Gastrocnemius medialis (tissue), 4 donors: ENCODE measurements at places on chromosomes 13 and 19. TPM values are rescaled to one million over a fixed set of nuclear protein-coding genes. Genes with fewer than 3 reads are reported as not detected.

ATP8B3 gene
- not detected for total RNA-seq

- no peak for DNase-seq
Observed at GRCh38 chr13:79745081-79745480, 264.1 kb downstream of the NDFIP2 start.

GRCh38 chr19:33399745-33400681, 26.5 kb downstream of the CEBPG start:
- DNase-seq = peak; percentile 8

DNA sequence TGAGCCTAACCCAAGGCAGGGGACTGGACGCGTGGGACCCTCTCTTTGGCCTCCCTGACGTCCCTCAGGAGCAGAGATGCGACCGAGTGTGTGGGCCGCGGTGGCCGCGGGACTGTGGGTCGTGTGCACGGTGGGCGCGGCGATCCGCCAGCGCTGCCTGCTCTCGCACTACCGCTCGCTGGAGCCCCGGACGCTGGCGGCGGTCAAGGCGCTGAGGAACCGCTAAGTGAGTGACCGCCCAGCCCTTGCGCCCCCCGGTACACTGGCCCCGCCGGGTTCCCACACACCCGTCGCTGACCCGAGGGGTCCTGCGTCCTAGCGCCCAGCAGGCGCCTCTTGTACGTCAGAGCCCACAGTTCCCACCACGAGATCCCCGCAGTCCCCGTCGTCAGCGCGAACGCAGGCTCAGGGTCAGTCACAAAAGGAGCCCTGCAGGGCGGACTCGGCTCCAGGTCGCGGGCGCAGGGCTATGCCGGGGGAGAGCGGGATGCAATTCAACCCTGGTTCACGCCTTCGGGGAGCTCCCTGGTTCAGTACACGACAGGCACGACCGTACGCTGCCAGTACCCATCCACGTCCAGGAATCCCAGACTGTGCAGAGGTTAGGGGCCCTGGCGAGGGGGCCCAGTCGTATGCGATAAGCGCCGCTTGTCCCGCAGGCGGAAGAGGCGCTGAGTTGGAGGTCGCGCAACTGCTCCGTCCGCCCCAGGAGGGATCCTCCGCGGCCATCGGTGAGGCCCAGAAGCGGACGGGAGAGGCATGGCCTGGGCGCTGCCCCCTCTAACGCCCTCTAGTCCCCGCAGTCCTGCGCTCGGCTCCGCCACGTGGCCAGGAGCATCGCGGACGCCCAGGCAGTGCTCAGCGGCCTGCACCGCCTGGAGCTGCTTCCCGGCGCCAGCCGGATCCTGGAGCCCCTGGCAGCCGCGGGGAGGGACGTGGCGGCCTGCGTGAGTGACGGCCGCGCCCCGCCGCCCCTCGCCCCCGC, 3.6 kb upstream of the IFNL2 start:
- no peak for DNase-seq

- DNase-seq = no peak
Observed at GRCh38 chr13:103547914-103548313, 481.7 kb upstream of the SLC10A2 start.

- no peak for DNase-seq
Observed at GRCh38 chr19:48554385-48555091, 2.6 kb downstream of the SULT2B1 start.

DNA sequence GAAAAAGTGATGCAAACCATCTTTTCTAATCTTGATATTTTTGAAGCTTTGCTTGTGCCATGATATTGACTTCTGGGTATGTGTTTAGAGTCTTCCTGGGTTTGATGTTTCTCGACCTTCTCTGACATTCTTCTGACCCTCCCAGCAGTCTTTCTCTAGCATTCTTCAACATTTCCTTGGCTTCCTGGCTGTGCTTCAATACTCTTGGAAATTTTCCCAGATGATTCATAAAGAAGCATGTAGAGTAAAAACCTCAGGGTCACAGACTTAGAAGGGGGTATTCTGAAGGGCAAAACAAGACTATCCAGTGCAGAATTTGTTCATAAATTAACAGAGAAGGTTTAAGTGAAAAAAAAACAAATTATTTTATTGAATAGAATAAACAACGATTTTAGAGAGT, 946.3 kb upstream of the PCDH9 start:
- no peak for DNase-seq

FBXW9 gene
- 2.5 TPM for total RNA-seq

DNA sequence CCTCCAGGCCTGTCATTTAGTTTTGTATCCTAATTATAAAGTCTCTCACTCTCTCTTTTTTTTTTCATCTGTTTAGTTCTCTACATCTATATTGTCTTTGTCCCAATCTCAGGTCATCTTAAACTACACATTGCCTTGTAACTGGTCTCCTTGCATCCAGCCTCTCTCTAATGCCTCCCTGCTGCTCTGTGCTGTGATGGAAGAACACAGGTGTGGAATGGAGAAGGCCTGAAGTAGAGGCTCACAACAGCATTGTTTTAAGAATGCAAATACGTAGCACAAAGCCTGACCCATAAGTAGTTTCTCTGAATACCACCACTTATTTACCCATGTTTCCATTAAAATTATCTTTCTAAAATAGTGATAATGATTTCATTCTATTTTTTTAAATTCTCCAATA, 108.8 kb upstream of the FRY start:
- no peak for DNase-seq

DNA sequence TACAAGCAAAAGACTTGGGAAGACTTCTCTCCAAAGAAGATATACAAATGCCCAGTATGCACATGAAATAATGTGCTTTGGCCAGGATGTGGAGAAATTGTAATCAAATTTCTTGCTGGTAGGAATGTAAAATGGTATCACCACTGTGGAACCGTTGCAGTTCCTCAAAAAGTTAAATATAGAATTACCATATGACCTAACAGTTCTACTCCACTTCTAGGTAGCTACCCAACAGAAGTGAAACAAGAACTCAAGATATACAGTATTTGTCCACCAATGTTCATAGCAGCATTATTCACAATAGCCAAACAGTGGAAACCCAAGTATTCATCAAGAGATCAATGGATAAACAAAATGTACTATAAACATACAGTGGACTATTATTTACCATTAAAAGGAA, 95.0 kb upstream of the KLF5 start:
- no peak for DNase-seq

- DNase-seq = no peak
Observed at GRCh38 chr13:31159306-31159705, 2.4 kb downstream of the HSPH1 start.

ANGPTL8 gene
- not detected for total RNA-seq

SLITRK5 gene
- total RNA-seq = not detected

RETN gene
- total RNA-seq = not detected

DNA sequence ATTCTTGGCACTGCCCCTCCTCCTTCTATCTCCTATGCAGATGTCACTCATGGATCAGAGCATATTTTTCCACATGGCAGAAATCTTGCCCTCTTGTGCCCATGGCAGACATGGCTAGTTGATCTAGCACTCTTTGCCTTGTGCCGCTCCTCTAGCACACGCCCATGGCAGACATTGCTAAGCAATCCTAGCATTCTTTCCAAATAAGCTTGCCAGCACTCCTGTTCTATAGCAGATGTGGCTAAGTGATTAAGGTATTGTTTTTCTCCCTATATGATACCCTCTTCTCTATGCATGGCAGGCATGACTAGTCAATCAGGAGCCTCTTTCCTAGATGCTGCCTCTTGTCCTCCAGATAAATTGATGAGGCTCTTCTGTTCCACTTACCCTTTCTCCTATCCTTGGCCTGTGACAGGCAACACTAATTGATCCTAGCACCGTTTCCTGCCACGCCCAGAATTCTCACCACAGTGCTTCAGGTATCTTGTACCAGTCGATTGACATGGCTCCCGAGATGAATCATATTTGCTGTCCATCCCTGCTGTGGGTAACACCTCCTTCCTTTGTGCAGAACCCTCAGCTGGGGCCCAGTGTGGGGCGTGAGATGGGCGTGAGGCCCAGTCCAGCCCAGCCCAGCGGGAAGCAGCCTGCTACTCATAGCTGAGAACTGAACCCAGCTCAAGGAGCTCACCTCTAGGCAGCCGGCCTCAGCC, 26.9 kb downstream of the TMED1 start:
- DNase-seq = no peak

DNA sequence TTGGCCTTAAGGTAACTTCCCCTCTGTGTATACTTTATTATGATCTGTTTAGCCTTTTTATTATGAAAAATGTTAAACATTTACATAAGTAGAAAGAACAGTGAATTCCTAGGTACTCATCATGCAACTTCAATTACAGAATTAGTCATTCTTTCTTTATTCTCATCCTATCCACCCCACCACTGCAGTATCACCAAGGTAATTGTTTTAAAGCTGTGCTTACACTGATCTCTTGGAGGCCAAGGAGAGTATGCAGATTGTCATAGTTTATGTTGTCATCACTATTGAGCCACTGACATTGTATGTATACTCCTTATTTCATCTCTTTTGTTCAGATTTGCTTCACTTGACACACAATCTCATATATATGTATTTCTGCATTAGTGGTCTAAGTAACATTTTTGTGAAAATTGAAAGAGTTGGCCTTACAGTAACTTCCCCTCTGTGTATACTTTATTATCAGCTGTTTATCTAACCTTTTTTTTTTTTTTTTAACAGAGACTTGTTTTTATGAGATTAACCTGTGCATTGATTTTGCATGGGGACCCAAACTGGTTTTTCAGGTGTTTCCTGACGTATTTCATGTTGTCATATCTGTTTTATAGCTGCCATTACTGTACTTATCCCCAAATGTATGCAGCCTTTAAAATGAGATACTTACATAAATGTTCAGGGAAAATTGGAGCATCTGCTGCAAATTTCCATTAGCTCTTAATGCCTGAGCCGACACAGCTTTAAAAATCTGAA, 4.5 kb downstream of the ZNF507 start:
- DNase-seq = no peak

ZNF534 gene
- total RNA-seq = 0.18 TPM

DNA sequence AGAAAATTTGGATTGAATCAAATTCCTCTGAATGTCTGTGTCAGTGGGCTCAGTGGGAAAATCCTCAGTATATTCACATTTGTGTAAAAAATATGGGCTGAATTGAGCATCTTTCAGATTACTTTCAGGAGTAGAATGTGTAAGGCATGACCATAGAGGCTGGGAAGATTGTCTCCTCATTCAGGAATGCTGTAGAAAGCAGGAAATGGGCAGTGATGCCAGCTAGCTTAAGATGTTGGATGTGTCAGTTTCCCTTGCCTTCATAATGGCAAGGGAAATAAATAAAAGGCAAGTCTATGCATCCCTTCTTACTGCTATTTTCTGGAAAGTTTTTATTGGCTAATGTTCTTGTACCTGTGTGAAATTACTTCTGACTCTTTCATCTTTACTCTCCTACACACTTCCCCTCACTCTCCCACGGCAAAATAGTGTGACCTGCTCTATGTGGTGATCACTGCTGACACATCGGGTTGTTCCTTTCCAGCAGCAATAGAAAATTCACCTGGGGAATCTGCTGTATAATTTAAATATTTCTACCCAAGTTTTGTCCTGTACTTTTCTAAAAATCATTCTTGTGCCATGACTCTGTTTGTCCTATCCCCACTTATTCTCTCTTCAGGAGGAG, 103.2 kb downstream of the LMO7 start:
- DNase-seq = no peak

TUBA3C gene
- total RNA-seq = not detected

TTC9B gene
- not detected for total RNA-seq

KMT2B gene
- total RNA-seq = 39.0 TPM

- no peak for DNase-seq
Observed at GRCh38 chr19:30676990-30677679, 305.0 kb downstream of the ZNF536 start.

DNA sequence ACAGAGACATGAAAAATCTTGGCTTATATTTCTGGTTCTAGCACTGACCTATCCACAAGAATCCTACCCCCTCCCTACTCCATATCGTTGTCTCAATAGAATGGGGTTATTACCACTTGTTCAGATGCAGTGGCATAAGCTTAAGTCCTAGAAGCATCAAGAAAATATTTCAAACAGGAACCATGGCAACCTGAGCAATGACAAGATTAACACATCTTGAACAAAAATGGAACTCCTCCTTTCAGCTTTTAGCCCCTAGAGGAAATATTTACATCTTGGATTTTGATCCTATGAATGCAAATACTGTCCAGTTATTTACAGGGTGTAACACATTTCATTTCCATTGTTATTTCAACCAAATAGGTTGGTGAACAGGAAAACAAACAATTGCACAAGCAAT, 46.1 kb upstream of the TSC22D1 start:
- DNase-seq = no peak

GRCh38 chr19:55027472-55028337, 10.4 kb downstream of the GP6 start:
- no peak for DNase-seq
